ENCODE measurements at places on chromosomes 1 and 21. TPM values are rescaled to one million over a fixed set of nuclear protein-coding genes. Genes with fewer than 3 reads are reported as not detected.

DNA sequence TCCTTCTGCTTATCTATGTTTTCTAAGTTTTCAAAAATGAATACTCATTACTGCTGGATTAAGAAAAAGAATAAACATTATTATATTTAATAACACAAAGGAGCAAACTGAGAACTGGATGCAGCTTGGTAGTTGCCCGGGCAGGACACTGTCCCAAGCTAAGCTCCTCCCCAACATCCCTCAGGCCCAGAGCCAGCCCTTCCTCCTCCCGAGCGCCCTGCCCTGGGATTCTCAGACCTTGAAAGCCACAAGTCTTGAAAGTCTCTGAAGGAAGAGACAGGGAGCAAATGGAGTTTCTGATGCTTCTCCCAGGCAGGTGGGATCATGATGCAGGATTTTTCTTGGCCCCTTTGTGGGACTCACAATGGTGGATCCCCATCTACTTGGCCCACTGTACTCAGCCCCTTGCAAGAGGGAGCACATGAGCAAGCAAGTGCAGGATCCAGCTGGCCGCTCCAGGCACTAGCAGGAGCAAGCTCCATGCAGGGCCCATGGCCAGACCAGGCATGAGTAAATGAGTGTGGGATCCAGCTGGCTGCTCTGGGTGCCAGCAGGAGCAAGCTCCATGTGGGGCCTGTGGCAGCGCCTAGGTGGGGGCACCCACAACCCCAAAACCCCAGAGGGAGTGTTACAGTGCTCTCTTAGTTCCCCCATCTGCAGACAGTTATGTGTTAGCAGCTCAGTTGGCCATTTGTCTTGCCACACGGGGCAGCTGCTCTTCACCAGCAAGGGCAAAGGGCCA lies 32.1 kb upstream of the RAB4A start:
- no peak for DNase-seq

Gene KLHDC8A
- 5.0 TPM for total RNA-seq

GRCh38 chr1:22884806-22885530 lies 87.7 kb downstream of the LACTBL1 start:
- DNase-seq = no peak

DNA sequence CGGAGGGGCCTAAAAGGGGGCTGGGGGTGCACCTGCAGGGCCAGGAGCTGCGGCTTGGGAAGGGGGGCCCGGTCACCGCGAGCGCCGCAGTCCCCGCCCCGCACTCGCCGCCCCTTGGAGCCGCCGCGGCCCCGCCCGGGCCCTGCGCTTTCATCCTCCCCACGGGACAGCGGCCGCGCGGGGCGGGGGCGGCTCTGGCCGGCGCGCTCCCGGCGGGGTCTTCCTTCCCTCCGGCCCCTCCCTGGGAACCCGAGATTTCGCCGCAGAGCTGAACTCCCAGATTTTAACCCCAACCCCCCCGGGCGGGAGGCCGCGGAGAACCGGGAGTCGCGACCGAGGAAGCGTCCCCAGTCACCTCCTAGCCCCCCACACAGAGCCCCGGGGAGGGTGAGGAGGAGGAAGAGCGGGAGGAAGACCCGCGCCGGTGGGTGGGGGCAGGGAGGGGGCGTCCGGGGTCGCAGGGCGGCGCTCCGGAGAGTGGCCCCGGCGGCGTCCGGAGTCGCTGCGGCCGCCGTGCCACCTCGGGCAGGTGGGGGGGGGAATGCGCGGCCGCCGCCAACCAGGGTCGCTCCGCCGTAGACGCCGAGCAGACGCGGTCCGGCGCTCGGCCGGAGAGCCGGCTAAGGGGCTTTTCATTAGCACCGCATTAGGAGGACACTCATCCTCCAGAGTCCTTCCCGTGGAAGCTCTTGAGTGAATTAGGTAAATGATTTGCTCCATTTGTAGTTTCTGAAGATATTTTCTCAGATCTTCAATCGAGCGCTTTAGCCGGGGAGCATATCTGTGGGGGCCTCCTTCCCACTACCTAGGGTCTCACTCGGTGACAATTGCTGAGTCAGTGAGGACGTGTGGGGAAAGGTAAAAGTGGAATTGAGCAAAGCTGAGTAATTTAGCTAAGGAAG lies 31.6 kb upstream of the NFIA start:
- peak; percentile 86 for DNase-seq

Gene OR10T2
- not detected for total RNA-seq

Gene CYP4A11
- not detected for total RNA-seq

DNA sequence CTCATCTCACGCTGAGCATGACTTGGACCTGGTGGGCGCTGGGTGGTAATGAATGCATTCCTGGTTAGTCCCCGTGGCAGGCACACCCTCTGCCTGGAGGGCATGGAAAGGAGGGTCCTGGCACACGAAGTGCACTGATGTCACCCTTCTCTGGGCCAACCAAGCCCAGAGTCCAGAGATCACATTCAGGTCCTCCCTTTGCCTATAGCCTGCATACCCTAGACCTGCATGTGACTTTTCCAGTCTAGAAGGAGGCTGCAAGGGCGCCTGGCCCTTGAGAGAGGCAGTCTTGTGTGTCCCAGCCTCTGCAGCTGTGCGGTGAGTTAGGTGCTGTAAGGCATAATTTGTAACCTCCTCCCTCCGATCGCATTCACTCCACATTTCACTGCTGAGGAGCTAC lies 22.1 kb downstream of the PADI2 start:
- no peak for DNase-seq

DNA sequence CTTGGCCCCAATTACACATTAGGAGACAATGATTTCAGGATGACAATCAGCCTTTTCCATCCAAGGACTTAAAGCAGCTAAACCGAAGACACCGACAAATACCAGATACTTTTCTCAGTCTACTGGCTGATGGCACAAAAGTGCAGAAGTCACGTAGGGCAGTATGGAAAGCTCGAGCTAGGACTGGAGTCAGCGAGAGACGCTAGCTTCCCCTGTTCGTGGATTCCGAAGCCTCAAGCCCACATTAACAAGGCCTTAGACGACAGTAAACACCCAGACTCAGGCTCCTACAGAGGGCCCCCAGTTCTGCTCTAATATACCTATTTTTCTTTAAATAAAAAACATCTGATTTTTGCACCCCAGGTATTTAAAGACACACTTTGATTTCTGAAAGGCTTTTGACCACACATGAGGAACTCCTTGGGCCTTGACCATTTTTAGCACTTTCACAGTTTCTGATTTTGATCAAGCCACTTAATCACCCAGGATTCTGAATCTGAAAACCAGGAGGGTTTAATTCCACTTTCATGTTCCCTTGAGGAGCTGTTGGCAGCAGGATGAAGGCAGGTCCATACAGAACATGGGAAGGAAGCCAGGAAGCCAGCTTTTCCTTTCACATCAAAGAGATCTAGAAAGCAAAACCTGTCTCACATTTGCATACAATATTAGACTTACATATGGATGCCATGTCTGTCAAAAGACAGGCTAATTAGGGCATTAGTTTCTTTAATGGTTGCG lies 204.1 kb downstream of the GABPA start:
- no peak for DNase-seq

Gene KCNK1
- total RNA-seq = 41.6 TPM

- peak; percentile 68 for DNase-seq
Observed at GRCh38 chr1:155967341-155968050, 10.9 kb downstream of the ARHGEF2 start.

DNA sequence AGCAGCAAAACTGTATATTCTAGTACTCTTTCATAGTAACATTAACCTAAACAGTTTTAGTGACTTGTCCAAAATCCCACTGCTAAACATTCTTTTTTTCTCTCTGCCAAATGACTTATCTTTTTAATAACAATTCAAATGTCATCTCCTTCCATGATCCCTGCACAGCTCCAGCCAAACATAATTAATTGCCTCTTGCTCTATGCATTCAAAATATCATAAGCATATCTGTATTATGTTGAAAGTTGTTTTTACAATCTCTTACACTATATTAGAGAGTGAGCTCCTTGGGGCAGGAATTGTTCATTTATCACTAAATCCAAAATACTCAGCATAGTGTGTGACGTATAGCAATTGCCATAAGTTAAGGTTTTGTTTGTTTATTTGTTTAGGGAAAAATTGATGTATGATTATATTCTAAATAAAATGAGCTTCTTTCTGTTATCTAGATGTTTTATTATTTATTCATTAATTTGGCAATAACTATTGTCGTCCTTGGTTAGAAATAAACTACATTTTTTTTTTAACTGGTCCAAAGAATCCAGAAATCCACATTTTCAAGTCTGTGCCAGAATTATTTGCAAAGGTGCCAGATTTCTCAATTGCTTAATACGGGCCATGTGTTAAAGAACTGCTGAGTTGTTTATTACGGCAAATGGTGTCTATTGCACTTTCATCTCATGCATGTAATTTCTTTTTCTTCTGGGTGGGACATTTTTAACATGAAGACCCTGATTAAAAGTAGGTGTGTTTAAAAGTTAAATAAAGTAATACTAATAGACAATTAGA lies 577.2 kb upstream of the ZRANB2 start:
- no peak for DNase-seq

GRCh38 chr1:160018900-160019299 lies 12.9 kb downstream of the PIGM start:
- no peak for DNase-seq

Gene RAD54L
- total RNA-seq = 42.2 TPM

- peak; percentile 44 for DNase-seq
Observed at GRCh38 chr21:43906585-43907370, 41.8 kb downstream of the AGPAT3 start.

DNA sequence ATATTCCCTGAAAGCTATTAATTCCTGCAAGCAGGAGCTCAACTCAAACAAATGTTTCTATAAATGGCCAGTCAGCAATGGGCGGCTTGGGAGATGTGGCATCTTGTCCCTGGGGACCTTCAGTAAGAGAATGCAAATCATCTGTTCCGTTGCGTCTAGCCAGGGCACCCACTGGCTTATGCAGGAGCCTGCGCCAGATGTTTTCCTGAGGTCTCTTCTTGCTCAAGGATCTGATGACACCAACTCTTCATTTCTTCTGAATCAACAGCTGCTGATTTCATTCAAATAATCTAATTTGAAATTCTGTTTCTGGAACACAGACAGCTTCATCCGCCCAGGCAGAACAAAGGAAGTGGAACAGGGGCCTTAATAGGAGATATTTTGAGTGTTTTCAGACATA lies 70.0 kb upstream of the AJAP1 start:
- no peak for DNase-seq

DNA sequence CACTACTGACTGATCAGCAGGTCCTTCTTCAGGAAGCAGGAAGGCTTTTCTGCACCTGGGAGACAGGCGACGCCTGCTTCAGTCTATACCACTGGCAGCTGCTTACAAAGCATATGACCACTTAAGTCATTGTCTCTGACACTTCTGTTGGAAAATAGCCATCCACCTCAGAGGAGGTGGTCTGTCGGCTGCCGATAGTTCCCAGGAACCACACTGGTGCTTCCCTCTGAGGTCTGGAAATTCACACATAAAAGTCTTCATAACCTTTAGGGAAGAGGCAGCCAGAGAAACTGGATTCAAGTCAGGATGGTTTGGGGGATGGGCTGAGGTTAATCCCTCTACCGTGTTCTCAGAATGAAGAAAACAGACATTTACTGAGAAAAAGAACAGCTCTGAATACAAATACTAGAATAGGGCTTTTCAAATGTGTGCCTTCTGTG lies 15.6 kb upstream of the SRP9 start:
- DNase-seq = no peak

Data from H7 (cell line).